Stimulated activated CD4-positive, alpha-beta T cell treated with anti-CD3 and anti-CD28 coated beads, Interleukin-1b, Interleukin-23, amount 100 ng/mL, for 1 hour (primary cell): ENCODE measurements at places on chromosomes 4 and X.

DNA sequence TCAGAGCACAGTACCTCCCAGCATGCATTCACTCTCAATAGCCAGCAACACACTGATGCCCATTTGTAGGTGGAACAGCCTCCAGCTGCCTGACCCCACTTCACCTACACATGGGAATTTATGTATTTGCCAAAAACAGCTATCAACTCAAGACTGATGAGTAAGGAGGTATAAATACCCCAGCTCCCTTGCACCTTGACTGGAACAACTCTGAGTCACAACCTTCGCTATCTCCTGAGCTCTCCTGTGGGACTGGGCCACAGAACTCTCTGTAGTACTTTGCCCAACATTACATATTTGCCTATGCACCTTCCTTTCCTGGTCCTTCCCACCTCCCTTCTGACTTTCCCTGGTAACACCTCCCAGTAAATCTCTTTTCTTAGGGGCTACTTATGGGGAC lies 16.5 kb upstream of the EGFL6 start:
- DNase-seq: no peak

- no peak for DNase-seq
Observed at GRCh38 chrX:124018023-124018422, 56.5 kb downstream of the STAG2 start.

DNA sequence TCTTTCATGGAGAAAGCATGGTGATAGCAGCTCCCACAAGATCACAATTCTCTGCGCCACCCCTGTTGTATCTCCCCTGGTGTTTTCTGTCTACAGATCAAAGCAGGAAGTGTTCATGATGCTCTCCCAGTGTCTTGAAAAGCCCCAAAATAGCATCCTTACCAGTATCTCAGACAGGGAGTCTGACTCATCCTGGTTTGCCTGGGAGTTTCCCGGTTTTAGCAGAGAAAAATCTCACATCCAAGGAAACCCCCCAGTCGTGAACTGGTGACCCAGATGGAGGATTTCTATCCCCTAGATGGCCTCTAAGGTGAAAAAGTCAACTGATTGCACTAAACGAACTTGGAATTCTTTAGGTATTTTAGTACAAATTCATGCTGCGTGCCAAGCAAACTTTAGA lies 64.3 kb upstream of the NR0B1 start:
- DNase-seq: no peak

DNA sequence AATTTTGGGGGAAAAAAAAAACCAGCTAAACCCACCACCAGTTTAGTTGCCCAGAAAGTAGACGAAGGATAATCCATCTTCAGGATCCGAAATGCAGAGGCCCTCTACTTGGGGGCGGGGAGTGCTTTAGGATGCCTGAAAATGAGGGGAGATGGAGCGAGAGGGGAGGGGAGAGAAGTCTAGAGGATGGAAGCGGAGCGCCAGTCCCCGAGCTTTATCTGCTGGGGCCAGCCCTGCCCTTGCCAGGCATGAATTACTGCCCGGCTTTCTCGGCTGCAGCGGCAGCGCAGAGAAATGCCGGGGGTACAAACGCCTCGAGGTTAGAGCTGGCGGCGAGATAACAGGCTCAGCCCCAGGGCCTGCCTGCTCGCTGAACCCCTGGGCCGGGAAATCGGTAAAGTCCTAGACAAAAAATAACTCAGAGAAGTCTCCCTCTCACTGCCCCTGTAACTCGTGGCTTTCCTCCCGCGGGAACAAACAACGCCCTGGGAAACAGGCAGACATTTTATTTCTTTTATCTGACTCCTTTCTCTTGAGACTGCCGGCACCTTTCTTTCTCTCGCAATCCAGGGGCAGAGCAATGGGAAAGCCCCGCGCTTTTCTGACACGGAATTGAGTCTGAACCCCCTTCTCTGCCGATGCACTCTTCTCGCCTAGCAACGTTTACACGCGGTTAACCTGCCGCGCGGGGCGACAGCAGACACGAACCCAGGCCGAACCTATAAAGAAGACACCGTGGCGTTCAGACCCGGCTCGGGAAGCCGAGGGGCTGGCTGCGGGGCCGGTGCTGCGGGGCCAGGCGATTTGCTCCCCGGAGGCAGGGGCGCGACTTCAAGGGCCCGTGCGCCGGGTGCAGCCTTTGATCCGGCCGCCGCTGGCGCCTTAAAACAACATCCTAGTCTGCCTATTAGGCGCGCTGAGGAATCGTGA lies 3.1 kb upstream of the MSX1 start:
- DNase-seq: no peak
